ENCODE measurements at places on chromosomes 12 and 14.
A peak's percentile ranks its signal among the peaks of the same experiment; 100 is the strongest.

DNA sequence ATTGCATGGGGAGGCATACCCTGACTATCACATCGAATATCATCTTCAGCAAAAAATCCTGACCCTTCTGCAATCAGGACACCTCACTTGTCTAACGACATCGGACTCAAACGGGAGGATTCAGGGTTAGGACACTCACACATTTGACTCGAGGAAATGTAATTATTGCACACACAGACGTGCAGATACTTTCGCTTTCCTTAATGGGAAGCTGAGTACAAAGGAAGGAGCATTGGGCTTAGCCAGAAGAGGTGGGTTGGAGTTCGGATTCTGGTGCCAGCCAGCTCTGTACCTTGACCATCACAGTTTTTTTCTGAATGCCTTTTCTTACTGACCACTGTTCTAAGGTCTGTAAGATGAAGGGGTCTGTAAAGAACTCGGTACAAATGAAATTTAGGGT lies 260.4 kb downstream of the GALC start:
- DNase-seq: no peak

- DNase-seq: no peak
These were observed 2.2 kb upstream of the DCD start for GRCh38 chr12:54650409-54650808.

DNA sequence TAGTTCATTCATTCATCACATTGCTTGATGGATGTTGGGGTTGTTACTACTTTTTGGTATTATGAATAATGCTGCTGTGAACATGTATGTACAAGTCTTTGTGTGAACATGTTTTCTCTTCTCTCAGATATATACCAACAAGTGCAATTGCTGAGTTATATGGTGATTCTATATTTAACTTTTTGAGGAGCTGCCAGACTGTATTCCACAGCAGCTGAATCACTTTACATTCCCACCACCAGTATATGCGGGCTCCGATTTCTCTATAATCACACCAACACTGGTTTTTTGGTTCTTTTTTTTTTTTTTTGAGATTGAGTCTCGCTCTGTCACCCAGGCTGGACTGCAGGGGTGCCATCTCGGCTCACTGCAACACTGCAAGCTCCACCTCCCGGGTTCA lies 22.2 kb upstream of the PLEKHG6 start:
- DNase-seq: no peak

DNA sequence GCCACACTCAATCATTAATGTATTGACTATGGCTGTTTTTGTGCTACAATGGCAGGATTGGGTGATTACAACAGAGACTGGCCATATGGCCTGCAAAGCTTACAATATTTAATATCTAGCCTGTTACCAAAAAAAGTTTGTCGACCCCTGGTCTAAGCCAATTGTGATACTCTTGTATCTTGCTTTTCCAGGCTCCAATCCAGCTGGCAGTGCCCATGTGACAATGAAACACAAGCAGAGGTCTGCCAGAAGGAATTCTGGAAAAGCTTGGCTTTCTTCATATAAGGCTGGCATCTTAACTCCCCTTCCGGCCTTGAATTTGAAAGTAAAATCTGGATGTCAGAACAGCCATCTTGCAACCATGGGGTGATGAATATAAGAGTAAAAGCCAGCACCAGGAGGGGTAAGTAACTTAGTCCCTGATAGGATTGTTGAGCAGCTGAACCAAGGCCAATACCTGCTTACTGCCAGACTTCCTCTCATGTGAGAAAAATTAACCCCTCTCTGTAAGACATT lies 458.7 kb downstream of the TMTC2 start:
- no peak for DNase-seq

- no peak for DNase-seq
These were observed 2.5 kb upstream of the MAPK1IP1L start for GRCh38 chr14:55048900-55049436.

- DNase-seq: no peak
These were observed 187.8 kb downstream of the ADGRD1 start for GRCh38 chr12:131141514-131141913.

DNA sequence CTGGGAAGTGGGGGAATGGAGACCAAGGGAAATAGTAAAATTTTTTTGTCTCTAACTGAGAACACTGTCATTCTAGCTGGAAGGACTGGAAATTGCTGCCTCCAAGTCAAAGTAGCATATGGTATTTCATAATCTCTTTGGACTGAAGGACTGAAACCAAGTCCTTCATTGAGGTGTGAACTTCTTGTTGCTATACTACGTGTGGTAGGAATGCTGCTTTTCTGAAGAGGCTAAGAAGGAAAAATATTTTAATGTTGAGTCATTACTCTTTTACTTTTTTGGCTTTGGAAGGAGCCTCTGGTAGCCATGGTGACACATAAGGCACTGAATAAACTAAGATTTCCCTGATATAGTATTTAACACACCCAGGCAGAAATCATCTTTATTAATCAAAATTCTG lies 465.4 kb downstream of the NPAS3 start:
- no peak for DNase-seq

DNA sequence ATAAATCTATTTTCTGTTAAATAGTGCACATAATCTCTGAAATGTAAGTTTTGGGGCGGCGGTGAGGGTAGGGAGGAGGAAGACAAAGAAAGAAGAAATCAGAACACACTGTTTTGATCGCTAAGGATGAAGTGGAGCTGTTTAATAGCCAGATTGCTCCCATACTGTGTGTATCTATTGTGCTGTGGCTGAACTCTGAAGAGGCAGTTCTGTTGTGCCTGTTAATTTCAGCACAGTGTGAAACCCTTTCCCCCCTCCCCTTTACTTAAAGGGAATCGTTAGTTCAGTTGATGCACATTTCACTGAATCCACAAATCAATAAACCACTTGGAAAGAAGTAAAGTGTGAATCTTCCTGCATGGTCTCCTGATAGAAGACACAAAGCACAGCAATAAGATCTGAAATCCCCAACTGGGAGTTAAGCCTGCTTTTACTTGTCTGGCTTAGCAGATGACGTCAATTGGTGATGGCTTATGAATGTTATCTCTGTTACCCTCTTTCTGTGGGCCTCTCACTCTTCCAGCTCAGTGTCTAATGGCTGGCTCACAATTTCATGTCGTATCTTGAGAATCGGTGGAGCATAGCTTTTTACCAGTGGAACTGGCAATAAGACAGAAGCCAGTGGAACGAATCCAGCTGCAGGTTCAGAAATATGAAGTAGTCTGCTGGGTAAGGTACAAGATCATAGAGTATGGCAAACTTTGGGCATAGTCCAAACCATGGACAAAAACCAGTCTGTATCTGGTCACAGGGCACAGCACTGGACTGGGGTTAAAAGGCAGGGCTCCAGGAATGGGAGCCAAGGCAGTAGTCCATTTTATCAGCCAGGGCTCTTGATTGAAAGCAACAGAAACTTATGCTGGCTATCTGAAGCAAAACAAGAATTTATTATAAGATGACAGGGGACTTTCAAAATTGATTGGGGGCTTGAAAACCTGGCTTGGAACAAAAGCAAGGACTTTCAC lies 413.5 kb upstream of the SEL1L start:
- DNase-seq: no peak

DNA sequence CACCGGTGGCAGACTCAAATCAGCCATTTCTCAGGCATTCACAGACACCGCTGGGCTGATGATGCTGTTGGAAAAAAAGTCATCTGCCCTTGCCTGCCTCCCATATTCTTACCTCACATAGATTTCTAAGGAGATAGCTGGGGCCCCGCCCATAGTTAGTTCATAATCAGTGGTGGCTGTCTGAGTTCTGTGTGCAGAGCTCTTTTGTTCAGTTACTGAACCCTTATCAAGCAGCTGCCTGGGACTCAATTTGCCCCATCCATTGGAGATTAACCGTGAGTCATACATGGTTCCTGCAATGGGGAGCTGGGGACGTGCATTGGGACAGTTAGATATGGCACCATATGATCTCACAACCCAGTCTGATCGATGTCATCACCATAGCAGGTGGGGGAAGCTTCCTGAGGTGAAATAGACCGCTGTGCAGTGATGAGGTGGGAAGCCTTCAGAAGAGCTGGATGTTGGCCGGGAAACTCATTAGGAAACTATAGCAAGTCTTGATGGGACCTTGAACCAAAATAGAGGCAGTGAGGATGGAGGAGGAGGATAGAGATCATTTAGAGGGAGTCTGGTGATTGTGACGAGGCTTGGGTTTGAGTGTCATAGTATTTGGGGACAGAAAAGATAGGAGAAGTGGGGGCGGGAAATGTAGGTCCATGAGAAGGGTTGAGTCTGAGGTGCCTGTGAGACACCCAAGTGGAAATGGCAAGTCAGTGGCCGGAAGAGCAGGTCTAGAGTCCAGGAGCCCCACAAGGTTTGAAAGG lies 147.8 kb downstream of the GCH1 start:
- no peak for DNase-seq

DNA sequence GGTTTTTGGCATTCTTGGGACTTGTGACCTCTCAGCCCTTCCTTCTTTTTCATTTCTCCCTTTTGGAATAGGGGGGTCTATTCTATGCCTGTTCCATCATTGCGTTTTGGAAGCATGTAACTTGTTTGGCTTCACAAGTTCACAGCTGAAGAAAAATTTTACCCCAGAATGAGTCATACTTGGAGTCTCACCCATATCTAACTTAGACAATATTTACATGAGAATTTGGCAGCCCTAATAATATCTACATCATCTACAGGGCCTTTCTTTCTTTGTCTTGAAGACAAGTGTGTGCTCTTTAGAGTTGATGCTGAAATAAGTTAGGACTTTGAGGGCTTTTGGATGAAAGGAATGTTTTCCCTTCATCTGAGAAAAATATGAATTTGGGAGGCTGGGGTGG lies 1312.9 kb upstream of the FLRT2 start:
- no peak for DNase-seq

- no peak for DNase-seq
These were observed 501.2 kb downstream of the GALC start for GRCh38 chr14:87491816-87492215.

GRCh38 chr12:57993030-57993429 lies 51.7 kb downstream of the ATP23 start:
- no peak for DNase-seq

GRCh38 chr12:71007020-71007419 lies 86.5 kb upstream of the PTPRR start:
- no peak for DNase-seq

GRCh38 chr12:124784871-124785572 lies 78.6 kb downstream of the SCARB1 start:
- no peak for DNase-seq

DNA sequence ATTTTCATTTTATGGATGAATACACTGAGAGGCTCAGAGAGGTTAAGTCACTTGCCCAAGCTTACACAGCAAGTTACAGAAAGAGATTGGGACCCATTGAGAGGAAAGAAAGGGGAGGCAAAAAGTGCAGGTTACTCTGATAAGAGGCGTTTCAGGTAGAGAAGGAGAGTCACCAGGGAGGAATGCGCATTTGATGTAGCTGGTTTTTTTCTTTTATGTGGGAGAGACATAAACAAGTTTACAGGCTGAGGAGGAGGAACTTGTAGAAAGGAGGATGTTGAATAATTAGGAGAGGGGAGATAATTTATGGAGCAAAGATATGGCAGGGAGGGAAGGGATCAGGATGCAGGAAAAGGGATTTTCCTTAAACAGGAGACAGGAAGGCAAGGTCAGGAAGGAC lies 297.0 kb downstream of the PCNX1 start:
- DNase-seq: no peak

- DNase-seq: peak; percentile 65
These were observed 6.7 kb upstream of the RPS6KA5 start for GRCh38 chr14:91067186-91067585.

GRCh38 chr14:66701813-66702212 lies 193.9 kb downstream of the GPHN start:
- DNase-seq: no peak

DNA sequence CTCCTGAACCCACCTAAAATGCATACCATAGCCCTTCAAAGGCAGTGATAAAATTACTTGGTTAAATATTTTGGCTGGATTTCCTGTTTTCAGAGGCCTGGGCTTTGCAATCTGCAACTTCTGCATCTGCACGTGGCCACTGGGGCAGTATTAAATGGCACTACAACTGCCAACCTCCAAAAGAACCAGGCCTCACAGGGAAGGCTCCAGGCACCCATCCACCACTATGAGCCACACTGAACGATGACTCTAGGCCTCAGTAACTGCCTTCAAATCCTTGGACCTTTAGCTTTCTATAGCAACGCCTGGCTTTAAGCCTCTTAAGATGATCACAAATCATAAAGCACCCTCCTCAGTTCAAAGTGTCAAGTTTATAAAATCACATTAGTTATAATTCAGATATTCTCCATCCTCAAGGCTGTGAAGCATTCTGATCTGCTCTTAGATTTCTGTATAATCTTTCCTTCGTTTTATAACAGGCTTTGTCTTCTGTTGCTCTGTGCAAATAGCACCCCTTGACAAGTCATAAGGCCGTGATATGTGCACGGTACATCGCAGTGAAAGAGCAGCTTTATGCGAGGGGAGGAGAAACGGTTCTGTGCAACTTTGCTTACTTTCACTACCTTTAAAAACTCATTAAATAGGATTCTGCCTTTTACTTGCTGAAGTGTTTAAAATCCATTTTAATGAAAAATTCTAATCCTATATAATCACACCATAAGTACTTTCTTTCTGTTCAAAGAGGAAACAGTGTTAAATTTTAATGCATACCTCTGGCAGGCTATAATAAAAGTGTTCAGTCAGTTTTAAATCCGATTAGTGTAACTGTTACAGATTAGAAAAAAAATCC lies 196.4 kb upstream of the G2E3 start:
- DNase-seq: no peak

DNA sequence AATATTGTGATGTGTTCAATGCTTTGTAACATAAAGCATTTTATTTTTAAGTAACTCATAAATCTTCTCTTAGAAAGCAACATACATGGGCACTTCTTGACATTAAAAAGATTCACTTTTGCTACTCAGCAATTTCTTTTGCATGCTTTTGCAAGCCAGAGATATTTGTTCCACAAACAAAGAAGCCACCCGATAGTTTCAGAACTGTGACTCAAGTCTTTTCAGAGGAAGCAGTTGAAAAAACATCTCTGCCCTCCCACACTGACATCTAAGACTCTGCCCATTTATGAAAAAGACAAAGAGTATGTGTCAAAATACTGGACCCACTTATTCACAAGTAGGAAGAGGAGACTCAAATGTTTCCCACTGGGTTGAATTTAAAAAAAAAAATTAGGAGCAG lies 7.5 kb downstream of the APPL2 start:
- no peak for DNase-seq

GRCh38 chr14:50087341-50088116 lies 28.8 kb downstream of the VCPKMT start:
- DNase-seq: no peak

- DNase-seq: no peak
These were observed 498.7 kb downstream of the TMEM121 start for GRCh38 chr14:106024983-106025604.

GRCh38 chr12:120039711-120040110 lies 50.7 kb downstream of the BICDL1 start:
- DNase-seq: no peak

DNA sequence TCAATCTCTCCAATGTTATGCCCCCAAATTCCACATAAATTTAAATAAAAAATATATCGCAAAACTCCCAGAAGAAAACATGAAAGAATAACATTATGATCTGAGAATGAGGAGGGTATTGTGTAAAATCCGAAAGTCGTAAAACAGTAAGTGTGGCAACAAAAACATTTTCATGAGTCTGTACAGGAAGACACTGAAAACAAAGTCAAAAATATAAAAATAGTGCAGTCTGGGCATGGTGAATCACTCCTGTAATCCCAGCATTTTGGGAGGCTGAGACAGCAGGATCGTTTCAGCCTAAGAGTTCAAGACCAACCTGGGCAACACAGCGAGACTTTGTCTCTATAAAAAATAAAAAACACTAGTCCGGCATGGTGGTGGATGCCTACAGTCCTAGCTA lies 57.1 kb downstream of the SPTLC2 start:
- DNase-seq: no peak

- DNase-seq: no peak
These were observed 201.4 kb downstream of the ADGRD1 start for GRCh38 chr12:131155131-131155530.

GRCh38 chr14:55070981-55071411 lies 19.5 kb downstream of the MAPK1IP1L start:
- DNase-seq: no peak

Data from CD4-positive, alpha-beta T cell treated with Interleukin-4 for 1 hour (primary cell).